ENCODE measurements at places on chromosomes 2 and 18.
A peak's percentile ranks its signal among the peaks of the same experiment; 100 is the strongest.

DNA sequence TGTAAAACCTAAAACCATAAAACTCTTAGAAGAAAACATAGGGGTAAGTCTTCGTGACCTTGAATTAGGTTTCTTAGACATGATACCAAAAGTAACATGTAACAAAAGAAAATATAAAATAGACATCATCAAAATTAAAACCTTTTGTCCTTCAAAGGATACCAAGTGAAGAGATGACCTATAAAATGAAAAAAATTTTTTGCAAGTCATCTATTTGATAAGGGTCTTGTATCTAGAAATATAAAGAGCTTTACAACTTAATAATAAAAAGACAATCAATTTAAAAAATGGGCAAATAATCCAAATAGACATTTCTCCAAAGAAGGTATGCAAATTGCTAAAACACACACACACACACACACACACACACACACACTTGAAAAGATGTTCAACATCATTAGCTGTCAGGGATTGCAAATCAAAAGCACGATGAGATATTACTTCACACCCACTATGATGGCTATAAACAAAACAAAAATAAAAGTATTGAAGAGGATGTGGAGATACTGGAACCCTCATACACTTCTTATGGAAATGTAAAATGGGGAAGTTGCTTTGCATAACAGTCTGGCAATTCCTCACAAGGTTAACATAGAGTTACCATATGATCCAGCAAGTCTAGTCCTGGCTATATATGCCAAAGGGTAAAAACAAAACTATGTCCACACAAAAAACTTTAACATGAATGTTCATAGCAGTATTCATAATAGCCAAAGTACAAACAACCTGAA is 23.3 kb downstream of the SPDYA start:
- no peak for DNase-seq

GRCh38 chr2:197435598-197436420 is 981 bp upstream of the SF3B1 start:
- DNase-seq: no peak

GRCh38 chr2:164745012-164745797 is 96.4 kb downstream of the COBLL1 start:
- no peak for DNase-seq

DNA sequence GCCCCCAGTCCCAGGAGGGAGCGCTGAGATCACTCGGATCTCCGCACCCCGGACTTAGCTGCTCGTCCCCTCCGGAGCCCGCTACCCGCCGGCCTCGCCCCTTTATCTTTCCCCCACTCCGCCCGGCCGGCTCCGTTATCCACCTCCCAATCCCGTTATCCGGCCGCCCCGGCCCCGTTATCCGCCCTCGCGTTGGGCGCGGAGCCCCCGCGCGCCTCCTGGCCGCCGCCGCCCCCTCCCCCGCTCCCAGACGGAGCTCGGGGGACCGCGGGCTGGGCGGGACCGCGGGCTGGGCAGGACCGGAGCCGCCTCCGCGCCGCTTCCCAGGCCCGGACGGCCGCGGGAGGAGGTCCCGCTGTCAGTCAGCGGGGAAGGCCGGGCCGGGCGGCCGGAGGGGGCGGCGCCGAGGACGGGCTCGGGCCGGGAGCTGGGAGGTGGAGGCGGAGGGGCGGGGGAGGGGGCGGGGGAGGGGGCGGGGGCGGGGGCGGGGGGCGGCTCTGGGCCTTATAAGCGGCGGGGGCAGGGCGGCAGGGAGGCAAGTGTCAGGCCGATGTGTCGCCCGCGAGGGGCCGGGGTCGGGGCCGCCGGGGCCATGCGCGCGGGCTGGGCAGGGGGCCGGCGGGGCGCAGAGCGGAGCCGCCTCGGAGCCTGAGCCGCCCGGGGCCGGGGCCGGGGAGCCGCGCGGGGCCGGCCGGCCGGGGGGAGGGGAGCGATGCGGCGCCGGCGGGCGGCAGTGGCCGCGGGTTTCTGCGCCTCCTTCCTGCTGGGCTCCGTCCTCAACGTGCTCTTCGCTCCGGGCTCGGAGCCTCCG is at the start of gene PKDCC:
PKDCC (plus strand) TSS at position 534 of the 811 bp plus-strand sequence; CDS start at position 713, 179 bp downstream.
- DNase-seq: peak; percentile 42

DNA sequence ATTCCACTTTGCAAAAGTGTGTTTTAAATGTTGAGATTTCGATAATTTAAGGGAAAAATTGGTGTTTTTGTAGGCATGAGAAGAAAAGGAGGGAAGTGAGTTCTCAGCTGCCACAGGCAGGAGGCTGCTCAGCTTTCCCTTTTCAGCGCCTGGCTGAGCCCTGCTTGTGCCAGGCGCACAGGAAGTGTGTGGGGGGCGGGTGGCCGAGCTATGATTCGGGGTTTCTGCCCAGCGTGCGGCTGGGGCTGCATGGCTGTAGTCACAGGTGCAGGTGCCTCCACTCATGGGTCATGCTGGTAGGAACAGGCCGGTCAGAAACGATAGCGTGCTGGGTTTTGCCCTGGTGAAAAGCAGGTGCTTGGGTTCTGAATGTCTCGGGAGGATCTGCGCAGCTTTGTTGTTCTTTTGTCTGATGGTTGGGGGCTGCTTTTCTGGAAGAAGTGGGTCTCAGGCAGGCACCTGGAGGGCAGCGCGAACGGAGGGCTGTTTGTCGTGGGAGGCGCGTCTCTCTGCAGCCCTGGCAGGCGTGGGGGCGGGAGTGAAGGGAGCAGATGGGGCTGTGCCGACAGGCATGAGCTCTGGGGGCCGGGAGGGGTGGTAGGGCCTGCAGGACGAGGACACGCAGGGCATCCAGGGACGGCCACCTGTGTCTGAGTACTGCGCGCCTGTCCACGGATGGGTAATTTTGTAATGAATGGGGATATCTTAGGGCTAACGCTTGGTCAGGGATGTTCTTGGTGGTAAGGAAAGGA is 2.1 kb downstream of the KCNG2 start:
- DNase-seq: peak; percentile 33

- no peak for DNase-seq
Observed at GRCh38 chr2:141242008-141242407, 888.8 kb downstream of the LRP1B start.

DNA sequence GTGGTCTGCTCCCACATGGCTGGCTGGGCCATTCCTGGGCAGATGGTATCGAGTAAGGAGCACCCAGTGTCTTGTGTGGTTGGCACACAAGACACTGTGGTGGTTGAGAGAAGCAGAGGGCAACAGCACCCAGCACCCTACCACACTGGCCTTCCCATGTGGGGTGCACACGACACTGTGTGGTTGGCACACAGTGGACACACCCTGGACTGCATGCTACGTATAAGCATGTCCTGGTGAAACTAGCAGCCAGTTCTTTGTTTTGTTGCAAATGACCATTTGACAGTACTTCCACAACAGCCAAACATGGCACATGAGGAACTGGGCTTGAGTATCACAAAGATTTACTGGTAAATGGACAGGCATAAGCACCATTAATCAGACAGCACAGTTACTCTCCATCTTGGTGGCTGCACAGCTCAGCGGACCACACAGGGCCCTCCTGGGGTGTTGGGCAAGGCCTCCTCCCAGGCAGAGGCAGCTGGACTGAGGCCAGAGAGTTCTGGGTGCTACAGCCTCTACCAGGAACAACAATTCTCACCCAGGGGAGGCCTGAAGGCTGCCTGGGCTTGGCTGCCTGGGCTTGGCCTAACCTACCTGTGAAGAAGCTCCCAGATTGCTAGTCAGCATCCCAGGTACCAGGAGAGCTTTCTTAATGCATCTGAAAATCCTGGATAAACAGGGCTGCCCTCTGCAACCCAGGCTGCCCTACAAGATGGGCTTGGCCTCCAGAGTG is 59.3 kb upstream of the ALPP start:
- no peak for DNase-seq

DNA sequence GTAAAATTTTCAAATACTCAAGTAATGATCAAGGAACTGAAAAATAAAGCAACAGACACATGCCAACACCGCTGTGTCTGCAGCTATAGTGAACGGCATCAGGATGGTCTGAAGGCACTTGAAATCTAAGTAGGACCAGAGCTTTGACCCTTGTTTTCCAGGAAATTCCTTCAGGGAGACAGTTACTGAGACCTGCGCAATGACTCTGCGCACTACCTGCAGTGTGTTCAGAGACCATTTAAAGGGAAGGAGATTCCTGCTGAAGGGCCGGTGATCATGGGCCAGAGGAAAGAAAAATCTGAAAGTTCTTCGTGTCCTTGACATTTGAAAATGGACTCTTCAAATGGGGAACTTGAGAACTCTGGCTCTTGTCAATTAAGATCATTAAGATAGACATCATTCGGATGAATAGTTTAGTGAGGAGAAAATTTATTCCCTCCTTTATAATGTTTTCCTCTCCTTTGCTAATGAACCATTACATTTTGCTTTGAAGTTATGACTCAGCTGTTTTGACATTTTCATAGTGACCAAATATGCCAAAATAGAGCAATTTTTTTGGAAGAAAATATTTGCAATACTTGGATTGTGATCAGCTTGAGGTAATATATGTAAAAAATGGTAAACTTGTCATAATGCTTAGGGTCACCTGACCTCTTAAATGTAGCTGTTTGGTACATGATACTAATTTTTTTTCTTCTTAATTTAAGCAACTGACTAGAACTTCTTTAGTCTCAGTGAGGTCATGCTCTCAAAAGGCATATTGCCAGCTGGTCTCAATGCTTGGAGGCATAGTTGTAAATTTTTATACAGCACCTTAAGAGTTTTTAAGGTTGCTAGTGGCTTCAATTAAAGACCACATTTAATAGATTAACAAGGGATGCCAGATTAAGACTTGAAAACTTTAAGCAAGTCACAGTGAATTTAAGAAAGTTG is 329.3 kb downstream of the ARHGAP15 start:
- no peak for DNase-seq

DNA sequence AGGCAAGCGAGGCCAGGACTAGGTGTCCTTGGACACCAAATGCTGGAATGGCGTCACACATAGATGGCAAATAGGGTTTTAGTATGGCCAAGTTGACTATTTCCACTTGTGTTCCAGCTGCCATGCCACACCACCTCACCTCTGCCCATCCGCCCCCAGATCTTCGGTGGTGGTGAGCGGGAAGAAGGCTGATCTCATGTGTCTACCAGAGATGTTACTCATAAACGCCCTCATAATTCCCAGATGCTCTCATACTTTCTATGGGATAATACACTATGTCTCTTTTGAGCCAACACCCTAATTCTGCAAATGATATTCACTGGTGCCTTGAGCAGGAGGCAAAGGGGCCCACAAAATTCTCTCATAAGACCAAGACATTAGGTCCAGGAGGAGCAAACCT is 281.1 kb upstream of the FN1 start:
- no peak for DNase-seq

DNA sequence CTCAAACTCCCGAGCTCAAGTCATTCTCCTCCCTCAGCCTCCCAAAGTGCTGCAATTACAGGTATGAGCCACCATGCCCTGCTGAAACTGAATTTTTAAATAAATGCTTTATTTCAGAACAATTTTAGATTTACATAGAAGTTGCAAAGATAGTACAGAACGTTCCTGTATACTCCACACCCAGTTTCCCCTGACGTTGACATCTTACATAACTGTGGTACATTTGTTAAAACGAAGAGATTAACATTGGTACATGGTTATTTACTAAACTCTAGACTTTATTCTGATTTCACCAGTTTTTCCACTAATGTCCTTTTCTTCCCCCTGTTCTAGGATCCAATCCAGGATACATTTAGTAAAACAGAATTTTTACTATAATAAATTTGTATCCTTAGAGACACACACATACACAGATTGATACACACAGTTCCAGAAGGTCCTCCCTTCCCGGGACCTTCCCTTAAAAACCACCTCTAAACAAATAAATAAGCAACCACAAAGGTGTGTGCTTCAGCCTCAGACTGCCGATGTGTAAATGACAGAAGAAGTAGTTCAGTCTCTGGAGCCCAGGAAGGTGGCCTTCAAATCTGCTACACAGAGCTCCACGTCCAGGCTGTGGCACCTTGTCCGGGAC is 6.9 kb downstream of the NEU2 start:
- DNase-seq: no peak

DNA sequence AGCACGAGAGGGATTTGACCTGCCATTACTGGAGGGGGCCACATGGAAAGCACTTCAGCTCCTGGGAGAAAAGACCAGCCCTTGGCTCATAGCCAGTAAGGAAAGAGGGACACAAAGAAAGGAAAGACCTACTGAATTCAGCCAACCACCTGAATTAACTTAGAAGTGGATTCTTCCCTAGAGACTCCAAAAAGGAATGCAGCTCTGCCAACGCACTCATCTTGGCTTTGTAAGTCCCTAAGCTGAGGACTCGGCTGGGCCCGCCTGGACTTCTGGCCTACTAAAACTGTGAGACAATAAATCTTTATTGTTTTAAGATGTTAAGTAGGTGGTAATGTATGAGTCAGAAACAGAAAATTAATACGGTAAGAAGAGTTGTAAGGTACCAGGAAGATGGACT is 11.5 kb downstream of the ATF2 start:
- DNase-seq: no peak

- no peak for DNase-seq
Observed at GRCh38 chr2:63522950-63523349, 65.3 kb downstream of the WDPCP start.

- no peak for DNase-seq
Observed at GRCh38 chr2:107308835-107309234, 422.9 kb upstream of the ST6GAL2 start.

- DNase-seq: no peak
Observed at GRCh38 chr2:178830451-178830850, 23.2 kb upstream of the TTN start.

- no peak for DNase-seq
Observed at GRCh38 chr2:72204786-72205503, 57.3 kb upstream of the CYP26B1 start.

DNA sequence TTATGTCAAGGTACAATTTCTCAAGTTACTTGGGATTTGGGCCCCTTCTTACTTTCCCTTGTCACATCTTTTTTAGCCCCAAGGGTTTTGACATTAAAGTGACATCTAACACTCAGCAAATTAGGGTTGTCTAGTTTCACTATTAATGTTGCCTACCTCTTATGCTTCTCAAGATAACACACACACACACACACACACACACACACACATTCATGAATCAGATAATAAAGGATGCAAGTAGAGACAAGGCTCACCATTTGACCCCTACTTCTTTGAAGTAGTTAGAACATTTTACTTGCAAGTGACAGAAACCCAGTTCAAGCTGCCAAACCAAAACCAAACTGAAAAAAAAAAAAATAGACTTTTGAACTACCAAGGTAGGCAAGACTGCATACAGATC is 138.8 kb downstream of the TRIB2 start:
- no peak for DNase-seq

DNA sequence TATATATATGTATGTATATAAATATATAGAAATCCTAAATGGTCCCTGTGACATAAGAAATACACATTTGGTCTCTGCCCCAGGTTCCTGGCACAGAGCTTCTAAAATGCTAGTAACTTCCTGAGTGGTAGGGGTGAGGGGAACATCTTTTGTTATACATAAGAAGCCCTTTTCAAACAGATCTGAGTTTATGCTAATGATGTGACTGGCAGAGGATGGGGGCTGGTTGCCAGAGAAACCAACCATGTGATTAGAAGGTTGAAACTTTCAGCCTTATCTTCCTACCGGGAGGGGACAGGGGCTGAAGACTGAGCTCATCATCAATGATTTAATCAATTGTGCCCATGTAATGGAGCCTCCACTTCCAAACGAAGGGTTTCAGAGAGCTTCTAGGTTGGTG is 16.3 kb downstream of the MFSD2B start:
- DNase-seq: no peak

GRCh38 chr18:42893977-42894376 is 221.5 kb downstream of the RIT2 start:
- no peak for DNase-seq

- DNase-seq: no peak
Observed at GRCh38 chr18:8946066-8946838, 156.2 kb upstream of the NDUFV2 start.

GRCh38 chr2:221124532-221125240 is 447.4 kb downstream of the EPHA4 start:
- no peak for DNase-seq

- DNase-seq: no peak
Observed at GRCh38 chr2:20042531-20042930, 8.9 kb downstream of the LAPTM4A start.
